T47D (cell line): ENCODE measurements at places on chromosomes 7 and 10.

- peak; percentile 47 for DNase-seq
Measured at GRCh38 chr7:76282344-76283253, 19.9 kb upstream of the HSPB1 start.

GRCh38 chr10:66180021-66180420 is 745.8 kb upstream of the LRRTM3 start:
- no peak for DNase-seq

DNA sequence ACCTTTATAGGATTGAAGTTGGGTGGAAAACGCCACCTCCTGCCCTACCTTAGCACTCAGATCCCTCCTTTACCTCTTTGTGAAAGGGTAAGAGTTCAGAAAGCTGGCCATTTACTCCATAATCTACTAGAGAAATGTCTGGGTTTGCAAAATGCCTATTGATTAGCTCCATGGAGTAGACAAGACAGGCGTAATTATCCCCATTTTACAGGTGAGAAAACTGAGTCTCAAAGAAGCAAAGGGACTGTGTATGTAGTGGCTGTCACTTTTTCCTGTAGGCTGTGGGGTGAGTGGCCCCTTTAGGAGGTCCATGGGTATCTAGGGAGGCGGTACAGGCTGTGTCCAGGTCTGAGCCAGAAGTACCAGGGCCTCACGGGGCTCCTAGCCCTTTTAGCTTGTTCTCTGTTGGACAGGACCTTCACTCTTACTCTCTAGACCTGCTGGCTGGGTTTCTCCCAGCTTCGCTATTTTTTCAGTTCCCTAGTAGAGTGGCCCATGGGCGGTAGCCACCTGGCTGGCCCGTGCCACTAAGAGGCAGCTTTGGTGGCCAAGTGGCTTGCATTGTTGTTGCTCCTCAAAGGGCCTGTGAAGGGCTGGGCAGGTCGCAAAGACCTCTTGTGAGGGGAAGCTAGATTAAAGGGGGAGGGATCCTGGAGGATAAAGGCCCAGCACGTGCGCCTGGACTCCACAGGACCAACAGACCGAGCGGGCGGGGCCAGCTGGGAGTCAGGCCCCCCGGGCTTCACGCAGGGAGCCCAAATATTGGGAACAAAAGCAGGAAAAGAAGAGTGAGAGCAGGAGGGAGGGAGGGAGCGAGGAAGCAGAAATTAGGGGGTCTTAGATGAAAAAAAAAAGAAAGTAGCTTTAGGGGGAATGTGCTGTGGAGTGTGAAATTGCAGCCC is 4.7 kb upstream of the PAX2 start:
- no peak for DNase-seq

DNA sequence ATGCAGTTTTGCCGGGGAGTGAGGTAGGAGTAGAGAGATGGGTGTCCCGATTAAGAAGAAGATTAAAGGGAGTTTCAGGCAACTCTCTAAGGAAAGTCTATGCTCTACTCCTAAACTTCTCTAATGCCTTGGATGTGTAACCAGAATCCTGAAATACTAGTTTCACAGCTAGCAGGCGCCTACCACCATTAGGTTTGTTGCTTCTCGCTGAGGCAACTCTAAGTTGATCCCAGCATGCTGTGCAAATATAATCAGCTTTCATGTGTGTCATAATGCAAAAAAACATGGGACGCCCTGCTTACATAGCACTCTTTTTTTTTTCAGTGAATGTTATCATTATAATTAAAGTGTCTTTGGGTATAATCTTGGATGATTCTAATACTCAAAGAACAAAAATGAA is 50.4 kb upstream of the FAM3C start:
- DNase-seq = peak; percentile 73

GRCh38 chr7:93301736-93302135 is 69.6 kb downstream of the VPS50 start:
- no peak for DNase-seq

DNA sequence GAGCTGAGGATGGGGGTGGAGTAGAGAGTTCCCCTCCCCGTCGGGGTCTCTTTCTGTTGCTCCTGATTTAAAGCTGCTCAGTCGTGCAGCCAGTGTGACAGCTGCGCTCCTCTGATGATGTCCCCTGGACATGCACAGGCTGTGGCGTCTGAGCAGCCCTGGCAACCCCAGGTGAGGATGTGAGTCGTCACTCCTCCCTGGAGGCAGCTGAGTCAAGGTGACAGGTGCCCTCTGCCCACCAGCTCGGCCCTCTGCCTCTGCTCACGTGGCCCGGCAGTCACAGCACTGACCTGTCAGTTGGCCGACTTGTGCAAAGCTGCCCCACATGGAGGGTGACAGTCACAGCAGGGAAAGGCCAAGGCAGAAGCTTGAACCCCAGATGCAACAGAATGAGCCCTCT is 33.9 kb downstream of the ANXA8 start:
- no peak for DNase-seq

DNA sequence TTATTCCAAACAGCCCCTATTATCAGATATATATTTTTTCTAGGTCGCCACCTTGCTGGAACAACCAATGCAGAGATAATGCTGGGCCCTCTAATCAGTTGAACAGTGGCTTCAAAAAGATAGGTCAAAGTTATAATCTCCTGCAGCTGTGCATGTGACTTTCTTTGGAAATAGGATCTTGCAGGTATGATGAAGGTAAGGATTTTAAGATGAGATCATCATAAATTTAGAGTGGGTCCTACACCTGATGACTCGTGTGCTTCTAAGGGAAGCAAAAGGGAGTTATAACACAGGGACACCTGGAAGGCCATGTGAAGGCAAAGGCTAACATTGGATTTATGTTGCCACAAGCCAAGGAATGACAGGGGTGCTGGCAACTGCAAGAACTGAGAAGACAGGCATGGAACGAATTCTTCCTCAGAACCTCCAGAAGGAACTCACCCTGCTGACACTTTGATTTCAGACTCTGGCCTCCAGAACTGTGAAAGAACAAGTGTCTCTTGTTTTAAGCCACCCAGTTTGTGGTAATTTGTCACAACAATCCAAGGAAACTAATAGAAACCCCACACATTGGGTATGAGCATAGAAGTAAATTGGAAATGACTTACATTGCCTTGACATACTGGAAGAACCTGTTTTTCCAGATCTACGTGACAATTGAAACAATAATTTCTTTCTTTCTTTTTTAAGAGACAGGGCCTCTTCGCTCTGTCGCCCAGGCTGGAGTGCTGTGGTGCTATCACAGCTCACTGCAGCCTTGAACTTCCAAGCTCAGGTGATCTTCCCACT is 34.4 kb downstream of the CCDC71L start:
- no peak for DNase-seq

GRCh38 chr10:127736222-127736914 is 617 bp upstream of the FOXI2 start:
- no peak for DNase-seq

GRCh38 chr7:36565792-36566356 is 158.4 kb downstream of the AOAH start:
- no peak for DNase-seq

DNA sequence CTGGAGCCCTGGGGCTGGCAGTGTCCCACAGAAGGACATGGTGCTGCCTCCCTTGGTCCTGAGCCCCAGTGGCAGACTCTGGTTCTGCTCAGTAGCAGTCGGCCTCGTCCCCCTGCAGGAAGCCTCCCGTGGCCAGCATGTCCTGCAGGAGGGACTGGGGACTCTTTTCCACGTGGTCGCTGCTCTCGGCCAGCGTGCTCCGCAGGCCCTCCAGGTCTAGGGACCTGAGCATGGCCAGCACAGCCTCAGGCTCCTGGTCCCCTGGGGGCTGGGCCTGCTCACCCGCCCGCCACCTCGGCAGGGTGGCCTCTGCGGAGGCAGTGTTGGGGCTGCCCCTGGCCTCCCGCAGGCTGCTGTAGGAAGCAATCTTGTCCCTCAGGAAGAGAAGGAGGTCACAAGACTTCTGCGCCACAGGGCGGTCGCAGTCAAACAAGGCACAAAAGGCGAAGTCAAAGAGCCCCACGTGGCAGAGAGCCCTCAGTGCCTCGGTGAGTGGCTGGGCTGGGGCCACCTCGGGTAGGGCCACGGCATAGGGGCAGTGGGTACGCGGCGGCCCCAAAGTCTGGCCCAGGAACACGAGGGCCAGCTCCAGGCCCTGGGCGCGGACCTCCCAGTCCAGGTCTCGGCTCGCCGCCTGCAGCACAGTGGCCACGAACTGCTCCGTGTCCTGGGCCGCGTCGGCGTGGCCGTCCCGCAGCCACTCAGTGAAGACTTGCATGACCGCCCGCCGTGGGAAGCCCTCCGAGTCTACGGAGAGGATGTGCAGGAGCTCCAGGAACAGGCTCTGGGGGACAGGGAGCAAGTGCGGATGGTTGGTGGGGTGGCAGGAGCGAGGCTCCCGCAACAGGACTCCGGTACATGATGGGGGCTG is 17.1 kb downstream of the BRAT1 start:
- DNase-seq = no peak

GRCh38 chr10:128318366-128318765 is 192.1 kb upstream of the MKI67 start:
- DNase-seq = no peak

- DNase-seq = peak; percentile 70
Measured at GRCh38 chr7:51315393-51316261, 982 bp downstream of the COBL start.

- DNase-seq = no peak
Measured at GRCh38 chr10:21692916-21693315, 158.9 kb downstream of the MLLT10 start.

DNA sequence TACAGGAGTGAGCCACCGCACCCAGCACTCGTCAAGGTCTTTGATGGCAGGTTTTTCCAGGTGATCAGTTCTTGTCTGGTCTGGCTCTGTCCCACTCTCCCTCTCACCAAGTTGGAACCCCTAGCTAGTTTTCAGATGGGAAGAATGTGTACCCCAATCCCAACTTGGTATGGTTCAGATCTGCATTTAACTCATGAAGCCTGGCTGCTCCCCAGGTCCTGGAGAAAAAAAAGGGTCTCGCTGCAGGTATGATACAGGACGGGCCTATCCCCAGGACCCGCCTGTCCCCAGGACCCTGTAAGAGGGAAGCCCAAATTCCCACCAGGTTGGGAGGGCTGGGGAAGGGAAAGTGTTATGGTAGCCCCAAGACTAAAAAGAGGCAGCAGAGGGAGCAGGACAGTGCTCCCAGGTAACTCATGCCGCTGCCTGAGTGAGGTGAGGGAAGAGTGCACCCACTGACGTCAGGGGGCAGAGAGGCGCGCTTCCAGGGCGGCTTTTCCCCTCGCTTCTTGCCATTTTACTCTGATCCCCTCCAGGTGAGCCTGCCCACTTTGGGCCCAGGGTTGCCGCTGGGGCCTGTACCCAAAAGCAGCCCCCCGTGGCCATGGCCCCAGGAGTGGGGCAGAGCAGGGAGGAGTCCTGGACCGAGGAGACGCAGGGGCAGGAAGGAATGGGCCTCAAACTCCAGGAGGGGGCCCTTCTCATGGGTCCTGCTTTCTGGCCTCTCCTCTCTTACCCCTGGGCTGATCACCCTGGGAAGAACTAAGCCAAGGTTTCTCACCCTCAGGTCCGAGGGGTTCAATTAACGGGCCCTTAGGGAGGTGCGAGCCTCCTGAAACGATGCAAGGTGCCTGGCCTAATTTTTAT is 36.4 kb upstream of the SRRM3 start:
- DNase-seq = no peak

GRCh38 chr7:99219985-99220384 is 12.1 kb upstream of the KPNA7 start:
- DNase-seq = no peak

DNA sequence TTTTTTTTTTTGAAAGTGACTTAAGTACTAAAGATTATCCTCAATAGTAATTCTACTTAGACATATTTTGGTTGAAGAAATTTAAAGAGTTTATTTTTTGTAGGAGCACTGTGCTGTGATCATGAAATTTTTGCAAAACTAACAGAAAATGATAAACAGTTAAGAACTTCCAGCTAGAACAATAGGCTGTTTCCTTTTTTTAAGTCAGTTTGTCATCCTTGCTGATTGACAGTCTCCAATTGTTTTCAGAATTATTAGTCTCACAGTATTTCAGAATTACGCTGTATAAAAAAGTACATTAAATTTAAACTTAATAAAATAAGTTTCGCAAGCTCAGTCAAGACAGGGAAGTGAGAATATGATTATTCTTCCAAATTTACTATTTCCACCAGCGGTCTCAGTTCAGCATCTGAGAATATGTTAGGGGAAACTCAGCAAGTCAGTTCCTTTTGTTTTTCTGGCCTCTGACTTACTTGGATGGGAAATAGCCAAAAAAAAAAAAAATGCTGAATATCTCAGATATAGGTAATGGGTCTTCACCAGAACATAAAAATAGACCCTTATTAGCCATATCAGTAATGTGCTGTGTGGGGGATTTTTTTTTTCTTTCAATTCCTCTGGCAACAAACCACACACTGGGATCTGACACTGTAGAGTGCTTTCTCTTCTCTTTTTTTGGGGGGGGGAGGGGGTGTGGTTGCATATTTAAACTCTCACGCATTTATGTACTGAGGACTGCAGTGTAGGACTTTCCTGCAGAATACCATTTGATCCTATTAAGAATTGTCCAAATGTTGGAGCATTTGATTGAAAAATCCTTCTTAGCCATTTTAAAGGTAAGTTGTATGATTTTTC is at the start of gene CD36:
CD36 (plus strand) TSS at position 732 of the 855 bp plus-strand sequence. CDS start 8,099 bp downstream, outside the sequence.
- DNase-seq = no peak

- DNase-seq = no peak
Measured at GRCh38 chr10:13921941-13922340, 335.2 kb downstream of the PRPF18 start.

DNA sequence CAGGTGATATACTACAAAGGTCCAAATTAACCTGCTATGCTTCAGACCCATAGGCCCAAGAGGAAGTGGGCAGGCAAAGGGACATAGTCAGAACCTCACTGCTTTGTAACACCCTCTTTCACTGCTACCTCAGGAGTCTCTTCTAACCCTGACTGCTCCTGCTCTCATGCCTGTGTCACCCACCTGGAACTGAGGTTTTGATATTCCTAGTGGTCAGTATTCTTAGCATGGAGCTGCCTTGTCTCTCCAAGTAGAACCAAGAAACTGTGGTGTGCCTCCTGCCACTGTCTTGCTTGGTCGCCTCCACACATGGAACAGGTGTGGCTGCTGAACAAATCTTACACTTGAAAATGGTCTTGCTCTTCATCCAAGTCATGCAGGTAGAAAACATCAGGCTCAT is 677.5 kb downstream of the XPNPEP1 start:
- DNase-seq = no peak

- peak; percentile 99 for DNase-seq
Measured at GRCh38 chr10:3482200-3482993, 302.6 kb downstream of the KLF6 start.

DNA sequence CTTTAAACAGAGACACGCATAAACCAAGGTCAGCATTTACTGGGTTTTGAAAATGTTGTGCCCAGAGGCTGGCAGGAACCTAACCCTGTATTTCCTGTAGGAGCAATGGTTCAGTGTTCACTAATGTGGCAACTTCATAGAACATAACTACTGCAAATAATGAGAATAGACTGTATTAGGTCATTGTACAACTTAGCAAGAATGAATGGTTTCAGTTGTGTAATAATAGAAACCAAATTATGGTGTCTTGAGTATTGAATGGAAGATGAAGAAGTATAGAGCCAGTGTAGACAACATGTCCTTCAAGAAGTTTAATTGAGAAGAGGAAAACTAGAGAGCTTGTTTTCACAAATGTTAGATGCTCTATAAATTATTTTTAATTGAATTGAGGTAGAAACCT is 172.5 kb downstream of the BUB3 start:
- no peak for DNase-seq

- peak; percentile 19 for DNase-seq
Measured at GRCh38 chr7:68840991-68841390, 757.3 kb upstream of the AUTS2 start.

- peak; percentile 68 for DNase-seq
Measured at GRCh38 chr7:142873281-142873784, 12.2 kb downstream of the TRPV6 start.

GRCh38 chr7:133781486-133782090 is 345.6 kb upstream of the LRGUK start:
- DNase-seq = no peak

GRCh38 chr10:50928190-50928552 is 42.7 kb upstream of the A1CF start:
- no peak for DNase-seq
